Ureter (tissue), 1 donor: ENCODE measurements at places on chromosomes 5 and 9. TPM values are rescaled to one million over a fixed set of nuclear protein-coding genes. Genes with fewer than 3 reads are reported as not detected.

BSPRY gene
- total RNA-seq = 10.2 TPM

ACOT12 gene
- total RNA-seq = not detected

CFAP90 gene
- total RNA-seq = 1.1 TPM

PCAT7 gene
- 0.94 TPM for total RNA-seq

ESM1 gene
- total RNA-seq = not detected

KCNV2 gene
- not detected for total RNA-seq

CCDC180 gene
- 7.5 TPM for total RNA-seq

PCDHAC2 gene
- 4.0 TPM for total RNA-seq

SELENOP gene
- total RNA-seq = 87.8 TPM

MAST4 gene
- total RNA-seq = 114 TPM

PPIC gene
- 39.2 TPM for total RNA-seq

CTSL gene
- 119 TPM for total RNA-seq

SGCD gene
- 2.8 TPM for total RNA-seq

C5orf34 gene
- 3.2 TPM for total RNA-seq

CNTNAP3 gene
- 9.4 TPM for total RNA-seq

PGM5 gene
- total RNA-seq = 173 TPM

PDE6A gene
- not detected for total RNA-seq

ITK gene
- total RNA-seq = 4.7 TPM

PCDHGB6 gene
- 8.2 TPM for total RNA-seq

ARHGEF39 gene
- 1.0 TPM for total RNA-seq

SNX30 gene
- total RNA-seq = 13.1 TPM

KLF9 gene
- 64.5 TPM for total RNA-seq

HRCT1 gene
- total RNA-seq = 7.2 TPM
